ENCODE measurements at places on chromosomes 5 and 9.

- H3K36me3 ChIP-seq = no peaks in the 10 kb centered on the region
- no peaks in the 10 kb centered on the region for H3K27me3 ChIP-seq
- no peaks in the 10 kb centered on the region for H3K4me1 ChIP-seq
- no peak overlapping the region for H3K4me3 ChIP-seq
- H3K27ac ChIP-seq = no peak overlapping the region
- DNase-seq = no peak
Observed at GRCh38 chr9:9645006-9645405, 967.8 kb downstream of the PTPRD start.

GRCh38 chr5:43401827-43402226 lies 10.4 kb downstream of the CCL28 start:
- no peaks in the 10 kb centered on the region for H3K4me1 ChIP-seq
- no peak overlapping the region for H3K27ac ChIP-seq
- H3K27me3 ChIP-seq = peaks cover 19% of the 10 kb centered on the region
- no peak overlapping the region for H3K4me3 ChIP-seq
- H3K36me3 ChIP-seq = no peaks in the 10 kb centered on the region

DNA sequence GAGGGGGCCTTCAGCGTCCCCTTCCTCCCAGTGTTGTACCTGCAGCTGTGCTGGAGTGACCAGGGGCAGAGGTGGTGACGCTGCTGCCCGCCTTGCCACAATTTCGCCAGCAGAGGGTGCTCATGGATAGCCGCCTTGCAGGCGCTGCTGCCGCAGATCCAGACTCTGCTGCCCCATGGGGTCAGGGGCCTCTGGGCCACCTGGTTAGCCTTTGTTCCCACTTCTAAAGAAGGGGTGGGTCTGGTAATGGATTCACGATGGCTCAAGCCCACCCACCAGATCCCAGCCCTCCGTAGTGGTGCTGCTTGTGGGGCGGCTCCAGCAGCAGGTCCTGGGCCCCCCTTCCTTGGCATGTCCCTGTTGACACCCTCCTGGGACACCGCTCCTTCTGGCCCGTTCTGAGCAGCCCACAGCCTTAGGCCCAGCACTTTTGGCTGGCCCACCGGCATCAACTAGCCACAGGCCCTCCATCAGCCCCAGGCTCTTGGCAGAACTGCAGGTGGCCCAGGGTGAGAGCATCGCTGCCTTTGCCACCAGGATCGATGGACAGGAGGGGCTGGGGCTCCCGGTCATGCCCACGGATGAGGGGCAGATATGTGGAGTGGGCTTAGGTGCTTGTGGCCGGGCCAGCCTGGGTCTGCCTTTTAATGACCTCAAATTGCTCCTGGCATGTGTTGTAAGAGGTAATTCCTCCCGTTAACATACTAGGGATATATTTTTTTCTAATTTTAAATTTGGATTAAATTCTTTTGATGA lies 57.2 kb downstream of the COL5A1 start:
- H3K27ac ChIP-seq = no peak overlapping the region
- H3K36me3 ChIP-seq = no peaks in the 10 kb centered on the region
- DNase-seq = peak; percentile 54
- no peaks in the 10 kb centered on the region for H3K27me3 ChIP-seq

DNA sequence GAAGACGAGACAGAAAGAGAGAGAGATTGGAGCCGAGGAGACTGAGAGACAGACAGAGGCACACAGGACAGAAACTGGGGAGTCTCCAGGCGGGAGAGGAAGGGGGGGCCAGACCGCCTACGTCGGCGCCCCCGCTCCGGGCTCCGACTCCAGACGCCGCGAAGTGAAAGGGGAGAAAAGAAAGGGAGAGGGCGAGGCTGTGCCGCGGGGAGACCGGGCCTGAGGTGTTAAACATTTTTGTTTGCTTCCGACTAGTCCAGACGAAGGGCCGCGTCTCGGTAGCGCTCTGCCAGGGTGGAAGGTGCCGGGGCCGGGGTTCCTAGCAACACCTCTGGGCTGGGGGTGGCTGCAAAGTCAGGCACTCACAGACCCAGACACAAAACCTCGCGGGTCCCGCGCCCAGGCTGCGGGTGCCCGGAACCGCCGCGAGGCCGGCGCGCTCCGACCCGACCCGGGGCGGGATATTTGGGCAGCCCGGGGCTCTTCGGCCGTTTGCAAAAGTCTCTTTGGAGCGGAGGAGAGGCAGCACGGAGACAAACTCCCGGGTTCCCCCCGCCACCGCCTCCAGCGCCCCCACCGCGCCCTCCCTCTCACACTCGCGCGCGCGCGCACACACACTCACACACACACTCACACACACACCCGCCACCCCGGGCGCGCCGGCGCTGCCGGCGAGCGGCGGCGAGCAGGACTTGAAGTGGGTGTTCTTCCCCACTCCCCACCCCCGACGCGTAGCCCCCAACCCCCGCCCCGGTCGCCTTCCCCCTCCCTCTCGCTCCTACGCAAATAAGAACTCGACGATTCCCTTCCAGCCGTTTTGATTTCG lies 626 bp upstream of the FST start:
- DNase-seq = peak; percentile 66
- H3K27ac ChIP-seq = no peak overlapping the region
- H3K4me1 ChIP-seq = peaks cover 7% of the 10 kb centered on the region
- H3K27me3 ChIP-seq = peaks cover 39% of the 10 kb centered on the region
- H3K4me3 ChIP-seq = peak overlapping the region; percentile 49

GRCh38 chr9:26685818-26686217 lies 206.8 kb downstream of the CAAP1 start:
- no peaks in the 10 kb centered on the region for H3K4me1 ChIP-seq
- no peaks in the 10 kb centered on the region for H3K36me3 ChIP-seq
- no peak overlapping the region for H3K4me3 ChIP-seq
- no peaks in the 10 kb centered on the region for H3K27me3 ChIP-seq
- H3K27ac ChIP-seq = no peak overlapping the region

DNA sequence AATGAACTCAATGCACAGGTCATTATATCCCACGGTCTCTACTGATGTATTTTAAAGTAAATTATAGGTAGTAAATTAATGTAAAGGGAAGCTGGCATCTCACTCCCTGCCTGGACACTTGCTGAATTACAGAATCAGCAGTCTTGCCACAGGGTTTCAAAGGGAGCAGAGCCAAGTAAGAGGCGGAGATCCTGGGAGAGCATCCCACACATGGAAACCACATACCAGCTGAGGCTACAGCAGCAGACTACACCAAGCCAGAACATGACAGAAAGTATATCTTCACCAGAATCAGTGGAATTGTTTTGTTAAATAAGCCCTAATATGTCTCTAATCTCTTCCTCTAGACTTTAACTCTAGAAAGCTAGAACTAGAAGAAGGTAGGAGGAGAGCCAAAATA lies 1689.2 kb upstream of the WWC1 start:
- DNase-seq = no peak
- no peak overlapping the region for H3K27ac ChIP-seq
- no peaks in the 10 kb centered on the region for H3K4me1 ChIP-seq
- no peaks in the 10 kb centered on the region for H3K36me3 ChIP-seq
- H3K27me3 ChIP-seq = no peaks in the 10 kb centered on the region

- no peaks in the 10 kb centered on the region for H3K36me3 ChIP-seq
- no peaks in the 10 kb centered on the region for H3K4me1 ChIP-seq
- no peak overlapping the region for H3K27ac ChIP-seq
- no peak overlapping the region for H3K4me3 ChIP-seq
- peak; percentile 29 for DNase-seq
Observed at GRCh38 chr5:89932771-89933181, 476.8 kb downstream of the CETN3 start.

GRCh38 chr5:115544043-115544435 lies 536 bp downstream of the FEM1C start:
- H3K27ac ChIP-seq = peak overlapping the region; percentile 98
- peak; percentile 83 for DNase-seq
- no peaks in the 10 kb centered on the region for H3K27me3 ChIP-seq
- H3K4me3 ChIP-seq = peak overlapping the region; percentile 73
- H3K4me1 ChIP-seq = peaks cover 10% of the 10 kb centered on the region
- peaks cover 2% of the 10 kb centered on the region for H3K36me3 ChIP-seq

GRCh38 chr9:2231829-2232228 lies 216.7 kb downstream of the SMARCA2 start:
- H3K4me1 ChIP-seq = peaks cover 28% of the 10 kb centered on the region
- no peaks in the 10 kb centered on the region for H3K36me3 ChIP-seq
- H3K27me3 ChIP-seq = no peaks in the 10 kb centered on the region
- H3K4me3 ChIP-seq = no peak overlapping the region

GRCh38 chr5:117682416-117682815 lies 1107.8 kb upstream of the SEMA6A start:
- H3K36me3 ChIP-seq = no peaks in the 10 kb centered on the region
- H3K27ac ChIP-seq = no peak overlapping the region
- H3K27me3 ChIP-seq = no peaks in the 10 kb centered on the region

GRCh38 chr5:123710031-123710430 lies 198.1 kb downstream of the CSNK1G3 start:
- H3K36me3 ChIP-seq = no peaks in the 10 kb centered on the region
- H3K4me3 ChIP-seq = no peak overlapping the region
- DNase-seq = no peak
- H3K27me3 ChIP-seq = no peaks in the 10 kb centered on the region
- no peak overlapping the region for H3K27ac ChIP-seq

GRCh38 chr9:72312386-72312987 lies 52.5 kb downstream of the ZFAND5 start:
- H3K4me1 ChIP-seq = peaks cover 21% of the 10 kb centered on the region
- H3K27me3 ChIP-seq = no peaks in the 10 kb centered on the region
- no peak overlapping the region for H3K27ac ChIP-seq
- DNase-seq = no peak
- H3K36me3 ChIP-seq = no peaks in the 10 kb centered on the region
- H3K4me3 ChIP-seq = no peak overlapping the region

- H3K4me3 ChIP-seq = no peak overlapping the region
- no peaks in the 10 kb centered on the region for H3K4me1 ChIP-seq
- H3K27me3 ChIP-seq = peaks cover 3% of the 10 kb centered on the region
Observed at GRCh38 chr5:37876943-37877342, 37.1 kb upstream of the GDNF start.

DNA sequence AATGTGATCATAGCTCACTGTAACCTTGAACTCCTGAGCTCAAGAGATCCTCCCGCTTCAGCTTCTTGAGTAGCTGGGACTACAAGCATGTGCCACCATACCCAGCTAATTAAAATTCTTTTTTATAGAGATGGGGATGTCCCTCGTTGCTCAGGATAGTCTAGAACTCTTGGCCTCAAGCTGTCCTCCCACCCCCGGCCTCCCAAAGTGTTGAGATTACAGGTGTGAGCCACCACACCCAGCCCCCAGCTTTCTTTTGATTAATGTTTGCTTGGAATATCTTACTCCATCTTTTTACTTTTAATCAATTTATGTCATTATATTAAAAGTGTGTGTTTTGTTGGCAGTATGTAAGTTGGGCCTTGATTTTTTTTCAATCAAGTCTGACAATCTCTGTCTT lies 59.4 kb upstream of the EXOC3 start:
- no peak for DNase-seq
- peaks cover 11% of the 10 kb centered on the region for H3K36me3 ChIP-seq
- H3K27ac ChIP-seq = no peak overlapping the region
- H3K4me3 ChIP-seq = no peak overlapping the region

DNA sequence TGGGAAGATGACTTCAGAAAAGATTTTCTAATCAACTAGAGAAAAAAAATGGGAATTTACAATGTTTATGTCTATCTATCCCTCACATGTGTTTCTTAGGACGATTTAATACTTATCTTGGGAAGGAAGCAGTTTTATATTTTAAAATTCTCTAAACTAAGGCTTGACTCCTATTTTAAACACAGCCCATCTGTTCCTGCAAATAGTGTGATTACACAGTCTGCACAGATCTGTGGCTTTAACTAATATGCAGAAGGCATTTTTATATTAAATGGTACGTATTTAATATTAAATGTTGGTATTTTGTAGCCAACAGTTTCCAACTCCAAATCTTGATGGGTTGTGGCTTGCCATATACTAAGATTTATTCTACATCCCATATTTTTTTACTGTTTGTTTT lies 53.2 kb upstream of the EBF1 start:
- no peaks in the 10 kb centered on the region for H3K27me3 ChIP-seq
- DNase-seq = no peak
- H3K4me3 ChIP-seq = no peak overlapping the region
- H3K27ac ChIP-seq = no peak overlapping the region
- H3K36me3 ChIP-seq = peaks cover 8% of the 10 kb centered on the region

GRCh38 chr5:158154226-158155005 lies 295.5 kb upstream of the CLINT1 start:
- H3K4me1 ChIP-seq = no peaks in the 10 kb centered on the region
- no peaks in the 10 kb centered on the region for H3K36me3 ChIP-seq
- no peak for DNase-seq
- H3K4me3 ChIP-seq = no peak overlapping the region

GRCh38 chr5:73748510-73749400 lies 122.8 kb downstream of the ARHGEF28 start:
- H3K36me3 ChIP-seq = no peaks in the 10 kb centered on the region
- H3K4me3 ChIP-seq = no peak overlapping the region
- peak overlapping the region; percentile 37 for H3K27ac ChIP-seq
- H3K4me1 ChIP-seq = peaks cover 20% of the 10 kb centered on the region
- peak; percentile 83 for DNase-seq

DNA sequence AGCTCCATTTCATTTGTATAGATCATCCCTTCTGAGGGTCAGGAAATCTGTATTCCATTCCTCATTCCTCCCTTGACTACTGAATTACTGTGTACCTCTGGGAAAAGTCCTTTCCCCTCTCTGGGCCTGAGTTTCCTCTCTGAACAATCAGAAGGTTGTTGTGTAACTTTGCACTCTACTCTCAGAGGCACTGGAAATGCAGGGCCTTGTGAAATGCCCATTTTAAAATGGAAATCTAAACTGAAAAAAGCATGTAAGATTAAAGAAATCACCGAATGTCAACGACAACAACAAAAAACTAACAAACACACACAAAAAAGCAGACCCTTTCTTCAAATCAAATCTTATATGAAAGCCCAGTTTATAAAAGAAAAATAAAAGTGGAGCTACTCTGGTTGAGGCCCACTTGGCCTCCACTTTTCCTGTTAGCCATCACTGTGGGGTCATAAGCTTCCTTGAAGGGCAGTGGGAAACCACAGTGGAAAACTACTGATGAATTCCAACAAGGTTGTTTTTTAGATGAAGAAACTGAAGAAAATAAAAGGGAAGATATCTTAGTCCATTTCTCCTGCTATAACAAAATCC lies 21.6 kb upstream of the GRPEL2 start:
- peaks cover 10% of the 10 kb centered on the region for H3K4me1 ChIP-seq
- no peak overlapping the region for H3K4me3 ChIP-seq
- no peaks in the 10 kb centered on the region for H3K27me3 ChIP-seq
- DNase-seq = no peak
